ENCODE measurements at places on chromosomes 11 and 22.

DNA sequence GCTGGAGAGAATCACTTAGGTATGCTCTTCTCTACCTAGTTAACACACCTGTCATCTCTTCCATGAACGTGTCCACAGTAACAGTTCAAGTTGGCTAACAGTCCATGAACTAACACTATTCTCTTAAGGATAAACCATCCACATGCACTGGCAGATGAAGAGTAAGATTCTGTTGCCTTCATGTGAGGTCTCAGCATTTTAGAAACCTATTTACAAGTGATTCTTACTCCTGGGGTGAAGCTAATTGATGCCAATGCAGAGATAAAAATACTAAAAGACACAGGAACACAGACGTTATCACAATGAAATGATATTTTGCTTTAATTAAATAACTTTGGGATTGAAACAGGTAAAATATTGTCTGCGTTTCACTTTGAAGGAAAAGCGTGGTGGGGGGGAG, 1.3 kb downstream of the LRRC4C start:
- DNase-seq, result no peak

DNA sequence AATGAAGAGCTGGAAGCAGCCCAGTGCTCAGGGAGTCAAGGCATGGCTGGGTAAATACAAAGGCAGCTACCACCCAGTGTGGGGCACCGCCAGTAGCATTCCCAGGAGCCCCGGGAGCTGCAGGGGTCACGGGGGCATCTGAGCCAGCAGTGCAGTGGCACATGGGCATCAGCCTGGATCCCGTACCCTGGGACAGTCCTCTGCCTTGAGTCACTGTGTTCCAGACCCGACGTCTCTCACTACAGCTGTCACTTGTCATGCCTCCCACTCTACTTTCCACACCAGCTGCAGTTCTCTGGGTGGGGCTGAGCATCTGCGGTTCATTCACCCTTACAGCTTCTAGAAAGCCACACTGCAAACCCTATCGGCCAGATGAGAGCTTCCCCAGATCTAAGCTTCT, 29.6 kb downstream of the DHCR7 start:
- peak; percentile 69 for DNase-seq

DNA sequence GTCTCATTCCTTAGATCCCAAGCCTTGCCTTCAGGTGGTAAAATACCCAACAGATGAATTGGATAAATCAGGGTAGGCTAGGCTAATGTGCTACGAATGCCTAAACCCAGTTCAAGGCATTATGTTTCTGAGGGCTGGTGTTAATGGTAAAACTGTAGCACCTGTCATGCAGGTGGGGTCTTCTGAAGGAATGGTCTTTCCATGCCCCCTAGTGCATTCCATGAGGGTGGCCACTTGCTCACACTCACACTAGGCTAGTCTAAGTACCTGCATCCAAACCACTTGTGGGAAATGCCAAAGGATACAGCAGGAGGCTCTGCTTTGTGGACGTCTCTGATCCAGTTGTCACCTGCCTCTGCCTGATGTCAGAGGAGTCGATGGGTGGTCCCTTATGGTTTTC, 24.2 kb upstream of the UCP3 start:
- DNase-seq, result no peak

DNA sequence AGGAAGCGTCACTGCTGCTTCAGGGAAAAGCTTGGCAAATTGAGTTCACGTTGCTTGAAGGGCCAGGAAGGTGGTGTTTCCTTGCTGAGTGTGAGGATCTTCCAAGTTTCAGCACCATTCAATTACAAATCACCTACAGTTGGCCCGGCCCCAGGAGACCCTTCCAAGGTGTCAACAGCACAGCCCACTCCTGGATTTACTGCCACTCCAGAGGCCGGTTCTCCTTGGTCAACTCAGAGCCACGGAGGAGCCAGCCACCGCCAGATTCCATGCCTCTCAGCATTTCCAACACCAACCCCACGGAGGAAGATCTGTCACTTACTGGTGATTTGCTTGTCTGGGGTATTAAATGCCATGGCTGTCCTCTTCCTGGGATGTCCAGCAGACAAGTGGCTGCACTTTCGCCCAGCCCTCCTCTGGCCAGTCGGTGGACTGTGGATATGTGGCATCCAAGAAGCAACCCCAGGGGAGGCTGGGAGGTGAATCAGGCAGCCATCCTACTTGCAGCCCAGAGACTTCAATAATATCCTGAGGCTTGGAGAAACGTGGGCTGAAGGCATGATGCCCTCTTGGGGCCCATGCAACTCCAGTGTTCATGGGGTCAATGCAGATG, 74.1 kb upstream of the SHANK2 start:
- DNase-seq, result no peak

DNA sequence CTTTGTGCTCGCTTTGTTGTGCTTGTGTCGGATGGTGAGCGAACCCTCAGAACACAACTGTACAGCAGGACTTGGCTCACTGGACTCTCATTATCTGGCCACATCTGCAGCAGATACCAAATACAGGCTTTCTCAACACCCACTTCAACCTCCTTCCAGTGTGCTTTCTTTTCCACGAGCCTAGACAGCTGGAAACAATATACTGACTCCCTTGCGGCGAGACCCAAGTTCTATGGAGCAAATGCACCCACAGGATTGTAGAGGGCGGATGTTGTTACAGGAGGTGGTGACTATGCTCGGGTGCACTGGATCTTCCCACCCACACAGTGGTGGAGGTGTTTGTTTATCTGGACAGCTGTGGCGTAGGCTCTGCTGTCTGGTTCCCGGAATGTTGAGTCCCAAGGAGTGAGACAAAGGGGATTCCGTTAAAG, 204.3 kb downstream of the TENM4 start:
- DNase-seq, result no peak

DNA sequence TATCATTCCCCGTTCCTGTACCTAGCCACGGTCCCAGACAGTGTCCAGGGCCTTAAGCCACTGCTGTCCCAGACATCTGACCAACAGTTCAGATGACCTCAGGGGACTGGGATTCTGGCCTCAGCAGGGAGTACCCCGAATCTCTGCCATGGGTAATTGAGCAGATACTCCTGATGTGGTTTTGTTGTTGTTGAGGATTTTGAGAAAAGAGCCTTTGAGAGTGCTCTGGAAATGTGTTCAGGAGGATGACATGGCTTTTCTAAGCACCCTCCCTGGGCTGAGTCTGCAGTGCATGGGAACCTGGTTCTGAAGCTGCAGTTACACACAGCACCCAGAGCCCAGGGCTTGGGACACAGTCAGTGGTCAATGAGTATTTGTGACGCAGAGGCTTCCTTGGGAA, 30.4 kb downstream of the ADAMTS15 start:
- DNase-seq, result no peak

DNA sequence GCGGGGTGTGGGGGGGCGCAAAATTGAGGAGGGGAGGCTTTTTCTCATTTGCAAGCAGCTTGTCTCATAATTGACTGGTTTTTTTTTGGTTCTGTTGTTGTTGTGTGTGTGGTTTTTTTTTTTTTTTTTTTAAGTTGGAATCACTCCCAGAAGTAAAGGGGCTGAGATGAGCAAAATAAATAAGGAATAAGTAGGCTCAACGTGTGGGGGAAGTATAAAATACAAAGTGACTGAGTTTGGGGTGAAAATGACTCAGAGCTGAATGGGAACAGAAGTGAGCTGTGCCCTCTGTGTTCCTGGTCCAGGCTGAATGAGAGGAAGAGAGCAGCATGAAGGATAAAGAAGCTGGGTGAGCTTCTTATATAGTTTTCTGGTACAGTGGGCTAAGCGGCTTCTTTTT, 90.0 kb downstream of the GRIK4 start:
- DNase-seq, result no peak

GRCh38 chr11:46557684-46558151, 36.1 kb downstream of the AMBRA1 start:
- no peak for DNase-seq

DNA sequence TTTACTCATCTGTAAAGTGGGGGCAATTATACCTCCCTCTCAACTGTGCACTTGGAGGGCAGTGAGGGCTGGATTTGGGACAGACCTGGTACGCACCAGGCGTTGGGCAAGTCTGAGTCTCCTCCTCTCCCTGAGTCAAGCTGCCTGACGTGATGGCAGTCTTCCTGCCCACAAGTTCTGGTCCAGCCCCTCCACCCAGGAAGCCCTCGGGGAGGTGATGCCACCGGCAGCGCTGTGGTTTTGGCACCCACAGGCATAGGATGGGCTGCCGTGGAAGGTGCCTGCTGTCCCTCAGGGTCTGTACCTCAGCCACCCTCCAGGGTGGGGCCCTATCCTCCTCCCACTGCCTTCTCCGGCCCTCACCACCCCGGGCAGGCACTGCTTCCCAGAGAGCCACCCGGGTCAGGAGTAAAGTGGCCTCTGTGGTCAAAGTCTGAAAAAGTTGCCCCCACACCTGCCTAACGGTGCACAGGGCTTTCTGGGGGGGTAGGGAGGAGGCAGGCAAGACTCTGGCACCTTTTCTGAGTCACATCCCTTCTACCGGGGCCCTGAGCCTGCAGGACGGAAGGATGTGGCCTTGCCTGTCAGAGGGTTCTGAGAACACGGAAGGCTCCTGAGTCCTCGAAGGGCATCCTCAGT, 6.5 kb upstream of the APOBEC3H start:
- no peak for DNase-seq

DNA sequence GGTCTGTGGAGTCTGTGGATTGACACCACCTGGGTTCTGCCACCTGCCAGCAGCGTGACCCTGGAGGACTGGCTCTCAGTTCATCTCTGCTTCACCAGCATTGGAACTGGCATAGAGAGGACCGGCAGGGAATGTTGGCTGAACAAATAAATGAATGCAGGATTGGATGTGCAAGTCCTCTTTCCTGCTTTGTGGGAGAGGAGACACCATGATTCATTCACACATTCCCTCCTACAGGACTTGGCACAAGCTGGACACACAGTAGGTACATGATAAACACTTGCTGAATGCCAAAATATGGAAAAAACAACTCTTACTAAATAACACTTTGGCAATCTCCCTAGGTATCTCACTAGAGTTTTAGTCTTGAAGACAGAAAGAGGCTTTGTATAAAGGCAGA, 116.6 kb upstream of the NARS2 start:
- no peak for DNase-seq

DNA sequence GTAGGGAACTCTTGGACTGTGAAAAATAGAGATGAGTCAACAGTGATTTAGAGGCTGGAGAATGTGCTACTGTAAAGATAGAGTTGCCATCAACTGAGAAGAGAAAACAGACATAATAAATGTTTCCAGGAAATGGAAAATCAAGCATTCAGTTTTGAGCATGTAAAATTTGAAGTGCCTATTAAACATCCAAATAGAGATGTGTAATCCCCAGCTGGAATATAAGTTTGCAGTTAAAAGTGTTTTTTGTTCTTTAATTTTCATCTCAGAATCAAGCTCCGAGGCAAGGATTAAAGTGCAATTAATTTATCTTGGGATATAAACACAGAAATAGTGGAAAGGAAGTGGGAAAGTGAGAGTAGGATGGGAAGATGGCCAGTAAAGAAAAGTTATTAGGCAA, 666.0 kb upstream of the RAG2 start:
- DNase-seq, result no peak

DNA sequence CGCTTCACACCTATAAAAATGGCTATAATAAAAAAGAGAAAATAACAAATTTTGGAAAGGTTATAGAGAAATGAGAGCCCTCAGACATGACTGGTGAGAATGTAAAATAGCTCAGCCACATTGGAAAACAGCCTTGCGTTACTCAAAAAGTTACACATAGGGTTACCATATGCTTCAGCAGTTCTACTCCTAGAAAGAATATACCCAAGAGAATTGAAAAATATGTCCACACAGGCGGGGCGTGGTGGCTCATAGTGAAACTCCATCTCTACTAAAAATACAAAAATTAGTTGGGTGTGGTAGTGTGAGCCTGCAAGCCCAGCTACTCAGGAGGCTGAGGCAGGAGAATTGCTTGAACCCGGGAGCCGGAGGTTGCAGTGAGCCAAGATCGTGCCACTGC, 7.6 kb upstream of the JHY start:
- DNase-seq, result no peak

DNA sequence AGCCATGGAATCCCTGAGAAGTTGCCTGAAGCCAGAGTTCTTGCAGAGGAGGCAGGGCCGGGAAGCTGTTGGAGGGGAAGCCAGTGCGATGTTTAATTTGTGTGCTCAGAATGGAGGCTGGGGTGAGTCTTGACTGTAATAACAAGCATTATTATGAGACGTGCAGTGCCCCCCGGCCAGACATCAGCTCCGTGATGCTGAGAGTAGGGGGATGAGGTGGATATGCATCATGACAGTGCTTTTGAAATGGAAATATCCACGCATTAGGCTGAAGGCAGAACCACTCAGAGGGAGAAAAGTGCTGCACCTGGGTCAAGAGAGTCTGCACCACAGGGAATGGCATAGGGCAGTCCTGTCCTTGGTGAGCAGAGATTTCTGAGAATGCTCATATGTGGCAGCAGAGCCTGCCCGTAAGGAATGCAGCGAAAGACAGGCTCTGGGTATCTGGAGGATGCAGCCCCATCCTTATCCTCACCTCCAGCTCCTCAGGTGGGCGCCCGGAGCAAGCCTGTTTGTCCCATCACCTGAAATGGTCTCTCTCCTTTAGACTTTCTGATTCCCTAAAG, 37.6 kb upstream of the SEZ6L start:
- DNase-seq, result no peak

- DNase-seq, result no peak
These were observed 532 bp downstream of the BET1L start for GRCh38 chr11:206526-207207.

GRCh38 chr11:75916882-75917281, 101.9 kb downstream of the UVRAG start:
- DNase-seq, result no peak

GRCh38 chr22:47779474-47779873, 1017.0 kb downstream of the TBC1D22A start:
- no peak for DNase-seq

DNA sequence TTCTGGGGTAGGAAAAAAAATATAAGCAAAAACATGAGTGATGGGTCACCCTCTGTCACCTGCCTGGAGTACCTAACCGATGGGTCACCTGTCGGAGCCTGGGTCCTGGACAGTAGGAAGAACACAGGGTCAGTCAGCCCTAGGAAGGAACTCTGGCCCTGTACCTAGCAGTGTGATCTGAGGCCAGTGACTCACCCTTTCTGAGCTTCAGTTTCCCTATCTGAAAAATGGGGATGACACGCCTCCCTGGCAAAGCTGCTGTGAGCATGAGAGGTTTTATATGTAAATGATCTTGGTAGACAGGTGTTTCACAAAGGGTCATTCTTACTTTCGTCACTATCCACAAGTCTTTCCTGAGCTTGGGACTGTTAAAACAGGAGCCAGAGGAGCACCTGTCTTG, 182.0 kb downstream of the ST3GAL4 start:
- DNase-seq, result no peak

DNA sequence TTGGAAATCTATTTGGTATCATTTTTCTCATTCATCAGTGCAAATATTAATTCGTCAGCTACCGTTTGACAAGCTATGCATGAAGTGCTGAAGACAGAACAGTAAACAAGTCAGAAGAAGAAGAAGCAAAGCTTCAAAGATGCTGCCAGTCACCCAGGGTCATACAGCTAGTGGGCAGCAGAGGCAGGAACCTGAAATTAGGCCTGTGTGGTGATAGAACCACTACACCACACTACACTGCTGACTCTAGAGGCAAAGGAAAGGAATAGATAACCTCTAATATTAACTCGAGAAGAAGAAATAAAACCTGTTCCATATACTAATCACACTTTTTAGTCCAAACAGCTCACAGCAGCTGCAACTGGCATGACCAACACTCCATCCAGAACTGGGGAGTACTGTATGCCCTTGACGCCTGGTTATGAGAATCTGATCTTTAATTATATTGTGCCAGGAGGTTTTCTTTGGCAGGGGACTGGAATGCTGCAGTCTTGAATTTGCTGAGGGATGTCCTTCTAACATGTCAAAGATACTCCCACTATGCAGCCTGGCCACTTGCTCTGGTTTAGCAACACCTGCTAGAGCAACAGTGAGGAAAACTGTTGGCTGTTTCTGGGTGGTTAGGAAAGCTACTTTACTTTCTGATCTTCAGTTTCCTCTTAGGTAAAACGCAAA, 73.0 kb downstream of the PAK1 start:
- no peak for DNase-seq
